IPS-NIHi11 (cell line): ENCODE measurements at places on chromosomes 2 and 18.

GRCh38 chr2:198441901-198442300 is 637.5 kb downstream of the PLCL1 start:
- DNase-seq = no peak

DNA sequence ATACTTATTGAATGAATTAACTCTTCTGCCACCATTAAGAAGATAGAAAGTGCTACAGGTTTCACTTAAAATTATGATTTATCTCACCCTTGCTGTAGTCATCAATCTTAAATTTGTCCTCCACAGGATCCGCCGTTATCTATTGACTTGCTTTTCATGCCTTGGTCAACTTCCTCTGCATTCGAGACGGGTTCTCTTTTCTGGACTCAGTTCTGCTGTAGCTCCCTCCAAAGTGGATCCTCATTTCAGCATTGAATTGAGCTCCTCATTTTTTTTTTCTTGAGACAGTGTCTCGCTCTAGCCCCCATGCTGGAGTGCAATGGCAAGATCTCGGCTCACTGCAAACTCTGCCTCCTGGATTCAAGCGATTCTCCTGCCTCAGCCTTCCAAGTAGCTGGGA is 27.6 kb downstream of the INPP5D start:
- no peak for DNase-seq

DNA sequence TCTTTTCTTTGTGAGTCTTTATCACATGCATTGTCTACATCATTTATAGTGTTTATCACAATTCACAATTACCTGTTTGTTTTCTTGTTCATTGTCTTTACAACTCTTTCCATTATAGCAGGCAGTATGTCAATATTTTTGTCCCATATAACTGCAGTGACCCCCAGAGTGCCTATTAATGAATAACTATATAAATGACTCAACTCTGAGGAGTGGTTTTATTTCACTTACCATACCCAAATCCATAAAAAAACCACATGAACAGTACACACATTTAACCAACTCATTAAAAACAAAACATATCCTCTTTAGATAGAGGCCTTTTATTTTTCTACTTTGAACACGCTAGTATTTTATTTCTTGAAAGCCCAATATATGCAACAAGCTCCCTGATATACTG is 1419.1 kb upstream of the NXPH2 start:
- no peak for DNase-seq

DNA sequence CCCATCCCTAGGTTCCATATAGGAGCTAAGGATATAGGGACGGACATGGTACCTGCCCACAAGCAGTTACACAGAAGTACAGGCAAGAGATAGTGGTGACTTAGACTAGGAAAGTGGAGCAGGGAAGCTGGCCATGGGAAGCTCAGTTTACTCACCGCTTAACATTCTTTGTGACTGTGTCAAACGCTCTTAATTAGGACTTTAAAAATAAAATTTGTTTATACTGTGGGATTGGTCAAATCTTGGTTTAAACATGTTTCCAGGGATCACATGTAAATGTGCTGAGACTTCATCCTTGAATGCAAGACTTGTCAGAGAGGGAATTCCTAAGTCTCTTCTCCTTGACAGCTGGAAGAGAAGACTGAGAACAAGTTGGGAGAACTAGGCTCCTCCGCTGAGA is 107.3 kb downstream of the MTCL1 start:
- no peak for DNase-seq

- no peak for DNase-seq
Measured at GRCh38 chr2:8216397-8216796, 465.5 kb upstream of the ID2 start.
